SIG-M5 (cell line): ENCODE measurements at places on chromosomes 2 and 18.

GRCh38 chr2:23385748-23386338, 864 bp downstream of the KLHL29 start:
- DNase-seq = no peak

GRCh38 chr2:53765767-53766166, 1.8 kb upstream of the CHAC2 start:
- DNase-seq = no peak

GRCh38 chr18:42864876-42865275, 250.6 kb downstream of the RIT2 start:
- no peak for DNase-seq

- no peak for DNase-seq
Observed at GRCh38 chr2:165898381-165898780, 55.2 kb downstream of the TTC21B start.

DNA sequence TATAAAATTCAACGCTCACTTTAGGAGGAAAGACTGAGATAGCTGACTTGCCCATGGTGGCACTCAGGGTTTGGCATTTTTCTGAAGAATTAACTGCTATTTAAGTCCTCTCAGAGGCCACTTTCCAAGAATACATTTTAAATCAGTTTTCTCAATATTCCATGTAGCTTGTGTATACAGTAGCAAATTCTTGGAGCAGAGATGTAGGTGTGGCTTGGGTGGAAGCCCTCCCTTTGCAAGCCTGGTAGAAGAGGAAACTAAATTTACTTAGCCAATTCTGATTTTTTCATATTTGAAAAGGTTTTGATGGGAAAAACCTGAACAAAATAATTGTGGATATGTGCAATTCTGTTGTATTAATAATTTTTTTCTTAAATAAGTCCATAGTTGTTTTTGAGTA, 14.0 kb upstream of the ITGAV start:
- no peak for DNase-seq

DNA sequence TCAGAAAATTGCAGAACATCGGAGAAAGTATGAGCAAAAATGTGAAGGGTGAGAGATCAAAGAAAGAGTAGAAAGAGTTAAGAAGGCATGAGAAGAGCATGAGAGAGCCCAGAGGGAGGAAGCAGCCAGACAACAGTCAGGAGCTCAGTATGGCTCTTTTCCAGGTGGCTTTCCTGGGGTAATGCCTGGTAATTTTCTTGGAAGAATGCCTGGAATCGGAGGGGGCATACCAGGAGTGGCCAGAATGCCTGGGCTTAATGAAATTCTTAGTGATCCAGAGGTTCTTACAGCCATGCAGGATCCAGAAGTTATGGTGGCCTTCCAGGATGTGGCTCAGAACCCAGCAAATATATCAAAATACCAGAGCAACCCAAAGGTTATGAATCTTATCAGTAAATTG, 271.8 kb upstream of the TFPI start:
- no peak for DNase-seq

DNA sequence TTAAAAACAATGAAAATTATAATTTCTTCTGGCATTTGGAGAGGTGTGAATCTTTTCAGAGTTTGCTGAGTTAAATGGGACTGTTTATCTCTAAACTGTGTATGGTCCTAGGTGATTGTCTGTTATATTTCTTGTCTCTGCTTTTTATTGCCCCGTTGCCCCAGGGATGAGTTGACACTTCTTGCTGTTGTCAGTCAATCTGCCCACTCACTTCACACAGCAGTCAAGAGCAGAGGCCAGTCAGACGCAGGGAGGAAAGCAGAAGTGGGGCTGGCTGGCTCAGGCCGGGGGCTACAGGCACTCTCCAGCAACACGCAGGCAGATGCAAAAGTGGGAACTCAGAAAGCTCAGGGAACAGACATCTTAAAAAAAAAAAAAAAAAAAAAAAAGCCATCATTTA, 365.2 kb downstream of the CLIP4 start:
- DNase-seq = no peak

GRCh38 chr18:57970356-57971095, 73.5 kb upstream of the NEDD4L start:
- no peak for DNase-seq

GRCh38 chr2:195442458-195443175, 214.4 kb upstream of the SLC39A10 start:
- no peak for DNase-seq

DNA sequence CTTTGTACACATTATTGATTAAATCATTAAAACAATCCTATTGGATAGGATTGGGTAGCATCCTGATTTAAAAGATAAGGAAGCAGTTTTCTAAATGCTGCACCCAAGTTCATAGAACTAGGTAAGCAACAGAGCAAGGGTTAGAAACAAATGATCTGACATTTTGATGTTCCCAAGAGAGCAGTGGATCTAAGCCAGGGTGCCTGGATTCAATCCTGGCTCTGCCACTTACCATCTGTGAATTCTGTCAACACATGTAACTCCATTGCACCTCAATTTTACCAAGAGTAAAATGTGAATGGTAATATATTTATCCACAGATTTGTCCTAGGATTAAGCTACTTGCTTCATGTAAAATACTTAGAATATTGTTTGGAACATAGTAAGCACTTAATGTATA, 982.6 kb upstream of the FANCL start:
- DNase-seq = no peak

- DNase-seq = no peak
Observed at GRCh38 chr2:68115965-68116364, 41.7 kb upstream of the PNO1 start.

DNA sequence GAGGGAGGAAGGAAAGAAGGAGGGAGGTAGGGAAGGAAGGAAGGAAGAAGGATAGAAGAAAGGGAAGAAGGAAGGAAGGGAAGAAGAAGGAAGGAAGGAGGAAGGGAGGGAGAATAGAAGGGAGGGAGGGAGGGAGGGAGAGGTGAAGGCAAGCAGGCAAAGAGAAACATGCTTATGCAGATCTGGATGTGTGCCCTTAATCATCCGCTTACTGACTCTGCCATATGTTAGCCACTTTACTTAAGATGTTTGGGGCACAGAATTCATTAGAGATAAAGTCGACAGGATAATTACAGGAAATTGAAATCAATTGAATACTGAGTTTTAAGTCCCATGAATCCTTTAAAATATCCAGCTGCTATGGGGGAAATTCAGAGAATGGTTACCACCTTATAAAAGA, 334.2 kb downstream of the GRB14 start:
- DNase-seq = no peak
